ENCODE measurements at places on chromosomes 6 and 20.
A peak's percentile ranks its signal among the peaks of the same experiment; 100 is the strongest.

DNA sequence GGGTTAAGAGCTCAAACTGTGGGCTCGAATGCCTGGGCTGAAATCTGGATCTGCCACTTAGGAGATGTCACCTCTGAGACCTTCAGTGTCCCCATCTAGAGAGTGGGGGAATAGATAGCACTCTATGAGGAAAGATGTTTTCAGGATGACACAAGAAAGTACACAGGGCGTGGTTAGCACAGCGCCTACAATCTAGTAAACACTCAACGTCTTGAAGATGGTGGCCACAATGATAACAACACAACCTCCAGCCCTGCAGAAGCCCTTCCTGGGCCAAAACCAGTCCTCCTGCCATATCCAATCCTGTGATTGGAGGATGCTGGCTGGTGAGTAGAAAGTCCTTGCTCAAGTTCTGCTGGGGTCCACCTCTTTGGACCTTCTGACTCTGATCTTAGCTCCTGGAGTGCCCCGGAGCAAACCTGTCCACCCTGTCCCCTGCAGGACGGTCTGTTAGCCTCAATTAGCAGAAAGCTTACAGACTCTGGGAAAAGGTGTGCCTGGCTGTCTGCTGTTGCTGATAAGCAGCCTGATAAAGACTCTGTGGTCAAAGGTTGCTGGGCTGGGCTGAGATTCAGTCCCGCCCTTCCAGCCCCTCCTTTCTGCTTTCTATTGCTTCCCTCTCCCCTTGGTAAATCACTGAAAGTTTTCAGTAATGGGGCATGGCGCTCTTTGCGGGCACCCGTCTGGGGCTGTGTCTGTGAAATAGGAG is 8.2 kb downstream of the EDN3 start:
- DNase-seq, result no peak

GRCh38 chr6:43969158-43969981 is 157.9 kb downstream of the MRPL14 start:
- DNase-seq, result no peak

GRCh38 chr6:88856566-88856965 is 106.9 kb downstream of the RNGTT start:
- no peak for DNase-seq

DNA sequence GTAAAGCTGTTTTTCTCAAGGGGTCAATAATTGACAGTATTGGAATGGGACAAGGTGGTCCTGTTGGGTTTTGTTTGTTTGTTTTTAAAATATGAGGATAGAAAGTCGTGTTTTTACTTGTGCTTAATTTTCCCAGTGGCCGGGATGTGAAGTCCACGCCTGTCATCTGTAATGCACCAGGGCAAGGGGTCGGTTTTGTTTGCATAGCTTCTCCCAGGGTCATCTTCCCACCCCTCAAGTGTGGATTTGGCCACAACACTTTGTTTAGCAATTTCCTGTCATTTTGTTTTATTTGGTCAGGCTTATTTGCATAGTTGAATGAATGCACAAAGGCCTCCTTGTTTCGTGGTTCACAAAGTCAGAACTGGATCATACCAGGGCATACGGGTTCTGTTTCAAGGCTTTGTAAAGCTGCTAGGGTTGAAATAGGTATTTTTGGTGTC is 29.8 kb downstream of the SYNJ2 start:
- no peak for DNase-seq

- DNase-seq, result no peak
These were observed 7.8 kb downstream of the NAA20 start for GRCh38 chr20:20024942-20025341.

- DNase-seq, result no peak
These were observed 501.5 kb upstream of the FLRT3 start for GRCh38 chr20:14838663-14839628.

GRCh38 chr6:163583558-163583957 is 169.0 kb downstream of the QKI start:
- DNase-seq, result no peak

DNA sequence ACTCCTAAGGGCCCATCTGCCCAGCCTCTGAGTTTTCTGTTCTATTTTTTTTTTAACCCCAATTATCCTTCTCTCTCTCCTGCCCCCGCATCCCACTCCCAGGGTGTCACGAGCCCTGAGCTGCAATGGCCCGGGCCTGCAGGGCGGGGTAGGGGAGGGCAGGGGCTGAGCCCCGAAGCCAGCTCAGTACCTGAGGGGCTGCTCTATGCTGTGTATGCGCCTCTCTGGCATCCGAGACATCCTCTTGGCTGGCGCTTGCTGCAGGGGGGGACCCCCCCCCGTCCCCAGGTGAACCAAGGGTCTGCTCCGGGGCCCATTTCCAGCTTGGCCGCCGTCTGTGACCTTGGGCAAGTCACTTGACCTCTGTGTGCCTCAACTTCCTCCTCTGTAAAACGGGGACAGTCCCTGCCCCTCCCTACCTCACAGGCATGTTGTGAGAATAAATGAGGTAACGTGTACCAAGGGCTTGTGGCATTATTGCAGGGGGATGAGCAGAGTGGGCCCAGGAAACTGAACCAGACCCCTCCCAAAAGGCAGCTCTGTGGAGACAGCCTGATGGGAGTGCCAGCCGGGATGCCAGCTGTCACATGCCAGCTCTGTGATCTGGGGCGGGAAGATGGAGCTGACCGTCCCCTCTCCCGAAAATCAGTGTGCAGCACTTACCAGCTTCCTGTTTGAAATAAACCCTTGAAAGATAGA is 13.0 kb upstream of the MYL9 start:
- DNase-seq, result no peak

- no peak for DNase-seq
These were observed 108.5 kb downstream of the MAP3K4 start for GRCh38 chr6:161100072-161100471.

DNA sequence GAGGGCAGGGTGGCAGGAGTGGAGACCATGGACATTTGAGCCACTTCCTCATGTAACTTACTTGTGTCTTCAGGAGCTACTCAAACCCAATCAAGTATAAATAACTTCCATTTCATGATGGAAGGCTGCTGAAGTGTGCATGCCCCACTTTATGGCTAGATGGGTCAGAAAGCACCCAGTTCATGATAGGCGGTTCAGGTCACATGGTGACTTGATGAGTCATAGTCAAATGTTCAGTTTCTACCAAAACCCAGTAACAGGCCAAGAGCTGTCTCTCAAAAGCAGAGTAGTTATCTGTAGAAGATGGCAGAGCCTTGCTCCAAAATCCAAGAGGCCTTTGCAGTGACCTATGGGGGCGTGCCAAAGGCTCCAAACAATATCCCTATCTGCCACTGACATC is 133.7 kb upstream of the TENT5A start:
- DNase-seq, result no peak

GRCh38 chr20:20864351-20865096 is 152.1 kb upstream of the RALGAPA2 start:
- no peak for DNase-seq

GRCh38 chr6:156686301-156686994 is 90.7 kb upstream of the ARID1B start:
- DNase-seq, result peak; percentile 2

DNA sequence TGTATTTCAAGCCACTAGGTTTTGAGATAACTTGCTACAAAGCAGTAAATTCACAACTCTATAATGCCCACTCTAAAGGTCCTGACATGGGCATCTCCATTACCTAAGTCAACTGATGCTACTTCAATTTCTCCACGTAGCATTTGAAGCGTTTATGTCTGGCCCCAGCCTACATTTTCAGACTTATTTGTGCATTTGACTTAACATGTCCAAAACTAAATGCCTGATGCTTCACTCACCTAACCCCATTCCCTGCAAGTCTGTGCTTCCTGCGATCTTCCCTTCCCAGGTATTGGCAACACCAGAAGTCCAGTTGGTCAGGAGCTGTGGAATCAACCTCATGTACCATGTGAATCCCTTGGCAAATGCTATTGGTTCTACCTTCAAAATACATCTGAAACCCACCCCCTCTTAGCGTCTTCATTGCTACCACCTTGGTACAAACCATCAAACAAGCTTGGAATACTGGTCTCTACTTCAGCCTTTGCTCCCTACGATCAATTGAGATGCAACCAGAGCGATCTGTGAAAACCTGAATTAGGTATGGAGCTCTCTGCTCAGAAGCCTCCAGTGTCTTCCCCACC is 12.8 kb upstream of the ZNFX1 start:
- DNase-seq, result no peak
